ENCODE measurements at places on chromosomes 5 and 9.

DNA sequence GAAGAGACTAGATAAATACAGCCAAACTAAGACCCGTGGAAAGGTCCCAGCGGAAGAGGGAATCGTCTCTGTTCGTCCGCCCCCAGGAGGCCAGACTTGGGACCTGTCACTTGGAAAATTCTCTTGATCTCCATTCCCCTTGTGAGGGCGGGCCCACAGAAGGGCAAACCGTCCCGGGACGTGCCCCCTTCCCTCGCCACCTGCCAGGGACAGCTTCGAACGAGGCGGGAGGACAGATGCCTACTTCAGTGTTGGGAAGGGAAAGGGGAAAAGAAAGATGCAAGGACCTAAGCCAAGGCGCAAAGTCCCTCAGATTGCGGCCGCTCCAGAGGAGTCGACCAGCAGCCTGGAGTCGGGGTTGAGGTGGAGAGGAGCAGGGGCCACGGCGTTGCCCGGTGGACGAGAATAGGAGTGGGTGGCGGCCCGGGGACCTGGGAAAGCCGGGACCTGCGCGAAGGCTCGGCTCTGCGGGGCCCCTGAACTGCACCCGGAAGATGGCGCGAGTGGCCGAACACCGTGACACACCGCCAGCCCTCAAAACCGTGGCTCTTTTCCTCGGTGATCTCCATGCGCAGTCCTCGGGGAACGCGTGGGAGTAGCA lies 4.4 kb upstream of the EBF1 start:
- DNase-seq, result no peak

GRCh38 chr5:175567954-175568353 lies 89.6 kb downstream of the SFXN1 start:
- no peak for DNase-seq

DNA sequence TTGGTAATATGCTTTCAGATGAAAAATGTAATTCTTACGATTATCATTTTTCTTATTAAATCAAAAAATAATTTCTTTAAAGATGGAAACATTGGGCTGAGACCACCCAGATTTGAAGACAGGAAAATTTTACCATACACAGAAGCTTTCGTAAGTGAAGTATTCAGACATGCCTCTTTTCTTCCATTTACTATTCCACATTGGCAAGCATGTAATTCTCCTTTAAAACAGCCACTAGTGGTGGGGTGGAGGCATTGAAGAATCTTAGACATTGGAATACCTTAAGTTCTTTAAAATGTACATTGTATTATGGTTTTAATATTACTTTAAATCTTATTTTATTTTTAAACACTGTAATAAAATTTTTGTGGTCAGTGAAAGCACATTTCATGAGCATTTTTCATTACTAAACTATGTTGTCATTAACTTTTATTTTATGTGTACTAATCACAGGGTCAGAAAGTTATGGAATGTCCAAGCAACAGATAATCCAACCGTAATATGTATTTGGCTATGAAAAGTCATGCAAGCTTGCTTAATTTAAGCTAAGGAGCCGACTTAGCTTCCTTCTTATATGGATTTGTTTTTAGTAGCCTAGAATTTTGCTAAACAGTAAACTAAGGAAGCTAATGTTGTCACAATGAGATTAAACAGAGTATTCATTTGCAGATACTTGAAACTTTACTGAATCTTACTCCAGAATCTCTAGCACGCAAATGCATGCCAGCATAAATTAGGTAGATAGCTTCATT lies 97.4 kb upstream of the ALDH1A1 start:
- no peak for DNase-seq

DNA sequence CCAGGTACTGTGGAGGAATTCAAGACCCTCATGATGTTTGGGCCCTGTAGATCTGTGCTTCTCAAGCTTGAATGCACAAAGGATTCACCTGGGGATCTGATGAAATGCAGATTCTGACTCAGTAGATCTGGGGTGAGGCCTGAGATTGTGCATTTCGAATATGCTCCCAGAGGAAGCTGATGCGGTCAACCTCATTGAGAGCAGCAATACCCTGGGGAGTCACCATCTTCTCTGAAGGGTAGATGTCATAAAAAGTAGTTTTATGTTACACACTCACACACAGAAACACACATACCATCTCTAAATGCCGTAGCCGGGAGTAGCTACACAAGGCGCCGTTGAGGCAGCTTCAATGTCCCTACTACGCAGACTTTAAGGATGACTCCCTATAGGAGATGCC lies 55.8 kb upstream of the CPEB4 start:
- DNase-seq, result no peak

DNA sequence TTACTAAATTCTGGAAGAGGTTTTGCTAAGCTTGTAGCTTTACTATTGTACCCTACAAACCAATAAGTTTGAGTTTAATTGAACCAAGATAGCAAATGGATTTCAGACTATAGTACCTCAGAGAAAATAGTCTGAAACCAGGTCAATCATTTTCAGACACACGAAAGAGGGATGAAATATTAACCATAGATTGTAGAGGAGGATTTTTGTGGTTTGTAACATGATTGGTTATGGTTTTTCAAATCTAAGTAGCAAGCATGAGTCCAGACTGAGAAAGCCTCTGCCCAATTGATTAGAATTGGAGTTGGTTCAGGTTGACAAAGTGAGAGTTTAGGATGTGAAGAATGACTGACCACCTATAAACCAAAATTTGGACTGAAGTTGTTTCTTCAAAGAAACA lies 562.7 kb upstream of the DMAC1 start:
- no peak for DNase-seq

DNA sequence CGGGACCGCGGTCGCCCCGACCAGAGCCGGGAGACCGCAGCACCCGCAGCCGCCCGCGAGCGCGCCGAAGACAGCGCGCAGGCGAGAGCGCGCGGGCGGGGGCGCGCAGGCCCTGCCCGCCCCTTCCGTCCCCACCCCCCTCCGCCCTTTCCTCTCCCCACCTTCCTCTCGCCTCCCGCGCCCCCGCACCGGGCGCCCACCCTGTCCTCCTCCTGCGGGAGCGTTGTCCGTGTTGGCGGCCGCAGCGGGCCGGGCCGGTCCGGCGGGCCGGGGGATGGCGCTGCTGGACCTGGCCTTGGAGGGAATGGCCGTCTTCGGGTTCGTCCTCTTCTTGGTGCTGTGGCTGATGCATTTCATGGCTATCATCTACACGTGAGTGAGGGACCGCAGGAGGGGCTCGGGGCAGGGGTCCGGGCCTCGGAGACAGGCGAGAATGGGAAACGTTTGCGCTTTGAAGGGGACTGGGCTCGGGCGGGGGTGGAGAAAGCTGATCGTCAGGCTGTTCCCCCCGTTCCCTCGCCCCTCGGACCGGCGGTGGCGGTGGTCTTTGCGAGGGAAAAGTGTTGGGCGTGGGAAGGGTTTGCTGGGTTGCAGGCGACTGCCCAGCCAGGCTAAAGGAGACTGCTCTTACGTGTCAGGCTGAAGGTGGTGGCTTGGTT lies 457 bp downstream of the UGCG start:
- DNase-seq, result peak; percentile 50

- DNase-seq, result no peak
Measured at GRCh38 chr5:178677429-178677828, 50.6 kb upstream of the CLK4 start.

DNA sequence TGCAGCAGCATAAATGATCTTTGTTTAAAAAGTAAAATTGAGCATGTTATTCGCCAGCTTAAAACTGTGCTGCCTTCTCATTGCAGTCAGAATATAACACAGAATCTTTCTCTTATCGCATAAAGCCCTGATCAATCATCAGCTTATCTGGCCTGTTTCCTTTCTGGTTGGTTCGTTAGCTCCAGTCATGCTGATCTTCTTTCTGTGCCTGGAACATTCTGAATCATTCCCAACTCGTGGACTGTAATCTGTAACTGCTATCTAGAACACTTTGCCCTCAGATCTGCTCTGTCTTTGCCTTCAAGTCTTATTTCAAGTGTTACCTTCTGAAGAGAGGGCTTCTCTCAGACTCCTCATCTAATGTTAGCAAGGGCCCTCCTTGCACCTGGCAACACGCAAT lies 11.9 kb upstream of the FER start:
- DNase-seq, result no peak

- peak; percentile 11 for DNase-seq
Measured at GRCh38 chr9:111661802-111662521, 557 bp downstream of the GNG10 start.

DNA sequence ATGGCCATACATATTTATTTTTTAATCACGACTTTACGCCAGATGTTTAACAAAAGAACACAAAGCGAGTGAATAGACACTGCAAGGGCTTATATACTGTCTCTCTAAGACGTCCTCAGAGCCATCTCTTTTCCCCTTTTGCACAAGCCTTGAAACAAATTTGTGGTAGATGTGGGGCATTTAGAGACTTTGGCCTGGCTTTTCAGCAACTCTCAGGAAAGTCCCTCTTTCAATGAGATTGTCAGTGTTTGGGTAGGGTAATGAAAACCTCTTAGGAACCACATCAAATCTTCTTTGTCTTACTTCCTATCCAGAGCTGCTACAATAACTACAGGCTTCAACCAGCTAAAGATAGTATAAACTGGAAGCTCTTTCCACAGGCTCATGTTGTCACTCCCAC lies 380.0 kb downstream of the ANXA1 start:
- DNase-seq, result no peak

DNA sequence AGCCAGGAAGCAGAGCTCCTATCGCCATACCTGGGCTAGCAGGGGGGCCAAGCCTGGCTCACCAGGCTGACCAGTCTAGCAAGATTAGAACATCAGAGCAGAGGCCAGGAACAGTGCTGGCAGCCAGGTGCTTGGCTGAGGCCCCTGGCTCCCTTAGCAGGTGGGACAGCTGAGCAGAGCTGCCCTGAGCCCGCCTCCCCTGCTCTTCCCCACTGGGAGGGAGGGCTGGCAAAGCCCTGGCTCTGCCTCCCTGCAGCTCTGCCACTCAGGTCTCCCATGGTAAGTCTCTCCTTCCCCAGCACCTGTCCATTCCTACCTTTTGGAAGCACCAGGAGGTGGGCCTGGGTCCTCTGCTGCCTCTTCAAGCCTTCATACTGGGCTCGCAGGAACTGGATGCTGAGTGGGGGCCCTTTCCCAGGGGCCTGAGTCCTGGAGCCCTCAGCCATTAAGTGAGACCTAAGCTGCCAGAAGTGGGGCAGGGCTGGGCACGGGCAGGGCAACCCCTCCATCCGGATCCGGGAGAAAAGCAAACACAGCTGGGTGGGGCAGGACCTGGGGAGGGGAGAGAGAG lies 803 bp downstream of the C9orf152 start:
- DNase-seq, result no peak

GRCh38 chr9:103183701-103184171 lies 188.6 kb downstream of the CYLC2 start:
- DNase-seq, result no peak

GRCh38 chr5:127001621-127002296 lies 28.6 kb downstream of the MARCHF3 start:
- DNase-seq, result no peak

All from T-helper 1 cell (primary cell).